ENCODE measurements at places on chromosomes 2 and 18.
A peak's percentile ranks its signal among the peaks of the same experiment; 100 is the strongest.

DNA sequence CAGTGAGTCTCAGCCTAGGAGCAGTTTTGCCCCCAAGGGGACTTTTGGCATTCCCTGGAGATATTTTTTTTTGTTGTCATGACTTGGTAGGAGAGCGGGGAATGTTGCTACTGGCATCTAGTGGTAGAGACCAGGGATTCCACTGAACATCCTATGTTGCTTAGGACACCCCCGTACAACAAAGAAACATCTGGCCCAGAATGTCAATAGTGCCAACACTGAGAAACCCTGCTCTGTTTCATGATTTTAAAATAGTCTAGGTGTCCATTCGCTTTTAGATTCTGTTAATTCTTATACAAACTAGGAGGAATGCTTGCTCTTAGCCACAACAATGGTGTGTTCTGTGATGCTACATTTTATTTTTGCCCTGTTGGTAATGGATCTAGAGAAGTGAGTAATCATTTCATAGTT is 225.8 kb upstream of the SIX3 start:
- no peaks in the 10 kb centered on the region for H3K27me3 ChIP-seq
- H3K4me1 ChIP-seq: no peaks in the 10 kb centered on the region
- no peaks in the 10 kb centered on the region for H3K36me3 ChIP-seq

GRCh38 chr2:176364273-176364977 is 95.2 kb downstream of the MTX2 start:
- no peaks in the 10 kb centered on the region for H3K36me3 ChIP-seq
- no peaks in the 10 kb centered on the region for H3K27me3 ChIP-seq
- no peak overlapping the region for H3K4me3 ChIP-seq
- H3K27ac ChIP-seq: no peak overlapping the region
- H3K4me1 ChIP-seq: no peaks in the 10 kb centered on the region

DNA sequence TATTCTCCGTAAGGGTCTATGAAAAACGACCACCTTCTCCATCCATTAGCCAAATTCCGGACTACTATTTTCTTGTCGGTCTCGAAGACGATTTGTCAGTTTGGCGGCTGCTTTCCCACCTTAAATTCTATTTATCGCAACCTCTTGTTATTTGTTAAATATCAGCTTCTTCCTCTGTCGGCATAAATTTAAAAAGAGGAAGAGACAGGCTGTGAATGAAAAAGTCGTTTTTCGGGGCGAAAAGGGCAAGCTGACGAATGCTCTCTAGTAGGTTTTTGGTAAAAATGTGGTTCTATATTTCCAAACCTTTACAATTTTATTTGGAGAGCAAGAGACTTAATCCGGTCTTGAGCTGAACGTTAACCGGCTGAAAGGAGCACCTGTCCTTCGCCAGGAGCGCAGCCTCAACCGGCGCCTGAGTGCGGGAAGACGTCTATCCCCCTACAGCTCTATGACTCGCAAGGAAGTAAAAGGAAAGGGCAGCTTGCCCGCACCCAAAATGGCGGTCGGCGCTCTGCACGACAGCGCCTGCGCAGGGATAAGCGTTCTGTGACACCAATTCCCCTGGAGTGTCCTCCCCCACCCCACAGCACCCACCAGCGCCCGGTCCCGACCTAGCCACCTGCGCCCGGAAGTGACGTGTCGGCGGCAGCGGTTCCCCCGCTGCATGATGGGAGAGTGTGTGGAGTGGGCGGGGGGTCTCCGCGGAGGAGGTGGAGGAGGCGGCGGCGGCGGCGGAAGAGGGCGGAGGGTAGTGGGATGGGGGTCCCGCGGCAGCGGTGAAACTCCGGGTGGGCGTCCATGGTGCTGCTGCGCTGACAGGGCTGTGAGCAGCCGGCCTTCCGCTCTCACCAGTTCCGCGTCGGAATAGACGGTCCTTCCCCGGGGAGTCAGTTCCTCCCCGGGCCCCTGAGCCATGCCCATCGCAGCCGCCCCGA is at the start of gene AFTPH:
TSS of gene AFTPH (plus strand) at position 663 of the 938 bp plus-strand sequence. CDS start 27,147 bp downstream, outside the sequence.
- H3K36me3 ChIP-seq: no peaks in the 10 kb centered on the region
- H3K27ac ChIP-seq: peak within 1 kb of the TSS; percentile 95
- H3K4me3 ChIP-seq: peak within 1 kb of the TSS; percentile 78
- no peaks in the 10 kb centered on the region for H3K27me3 ChIP-seq

DNA sequence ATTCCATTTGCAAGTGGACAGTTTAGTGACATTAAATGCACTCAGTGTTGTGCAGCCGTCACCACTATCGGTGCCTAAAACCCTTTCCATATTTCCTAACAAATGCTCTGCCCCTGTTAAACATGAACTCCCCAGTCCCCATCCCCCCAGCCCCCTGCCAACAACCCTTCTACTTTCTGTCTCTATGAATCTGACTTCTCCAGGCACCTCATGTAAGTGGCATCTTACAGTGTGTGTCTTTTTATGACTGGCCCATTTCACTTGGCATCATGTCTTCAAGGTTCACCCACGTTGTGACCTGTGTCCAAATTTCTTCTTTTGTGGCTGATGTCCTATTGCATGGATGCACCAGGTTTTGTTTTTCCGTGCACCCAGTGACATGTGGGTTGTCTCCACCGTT is 140.9 kb upstream of the GPC1 start:
- no peak overlapping the region for H3K27ac ChIP-seq
- H3K4me1 ChIP-seq: no peaks in the 10 kb centered on the region
- DNase-seq: no peak
- no peaks in the 10 kb centered on the region for H3K36me3 ChIP-seq

- H3K27me3 ChIP-seq: no peaks in the 10 kb centered on the region
- H3K36me3 ChIP-seq: no peaks in the 10 kb centered on the region
- no peak overlapping the region for H3K27ac ChIP-seq
- no peaks in the 10 kb centered on the region for H3K4me1 ChIP-seq
- no peak for DNase-seq
Observed at GRCh38 chr2:138018866-138019688, 54.8 kb downstream of the HNMT start.

- DNase-seq: peak; percentile 73
- no peak overlapping the region for H3K4me3 ChIP-seq
- peaks cover 51% of the 10 kb centered on the region for H3K4me1 ChIP-seq
- H3K27me3 ChIP-seq: no peaks in the 10 kb centered on the region
- peak overlapping the region; percentile 45 for H3K27ac ChIP-seq
Observed at GRCh38 chr2:8534729-8535468, 147.0 kb upstream of the ID2 start.

- no peaks in the 10 kb centered on the region for H3K27me3 ChIP-seq
- peak; percentile 46 for DNase-seq
- H3K27ac ChIP-seq: peak overlapping the region; percentile 86
- no peaks in the 10 kb centered on the region for H3K36me3 ChIP-seq
- H3K4me3 ChIP-seq: no peak overlapping the region
- H3K4me1 ChIP-seq: peaks cover 31% of the 10 kb centered on the region
Observed at GRCh38 chr18:23226930-23227725, 91.8 kb downstream of the CABLES1 start.

DNA sequence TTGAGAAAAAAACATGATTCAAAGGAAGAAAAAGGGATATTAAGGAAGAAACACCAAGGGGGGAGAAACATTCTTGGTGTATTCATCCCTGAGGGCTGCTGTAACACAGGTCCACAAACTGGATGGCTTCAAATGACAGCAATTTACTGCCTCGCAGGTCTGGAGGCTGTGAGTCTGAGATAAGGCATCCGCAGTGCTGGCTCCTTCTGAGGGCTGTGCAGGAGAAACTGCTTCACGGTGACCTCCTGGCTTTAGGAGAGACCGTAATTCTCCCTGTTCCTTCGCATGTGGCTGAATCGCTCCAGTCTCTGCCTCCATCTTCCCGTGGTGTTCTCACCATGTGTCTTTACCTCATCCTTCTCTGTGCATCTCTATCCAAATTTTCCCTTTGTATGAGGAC is 490.7 kb downstream of the EIPR1 start:
- H3K27me3 ChIP-seq: no peaks in the 10 kb centered on the region
- no peaks in the 10 kb centered on the region for H3K36me3 ChIP-seq
- no peak overlapping the region for H3K27ac ChIP-seq
- H3K4me1 ChIP-seq: no peaks in the 10 kb centered on the region

DNA sequence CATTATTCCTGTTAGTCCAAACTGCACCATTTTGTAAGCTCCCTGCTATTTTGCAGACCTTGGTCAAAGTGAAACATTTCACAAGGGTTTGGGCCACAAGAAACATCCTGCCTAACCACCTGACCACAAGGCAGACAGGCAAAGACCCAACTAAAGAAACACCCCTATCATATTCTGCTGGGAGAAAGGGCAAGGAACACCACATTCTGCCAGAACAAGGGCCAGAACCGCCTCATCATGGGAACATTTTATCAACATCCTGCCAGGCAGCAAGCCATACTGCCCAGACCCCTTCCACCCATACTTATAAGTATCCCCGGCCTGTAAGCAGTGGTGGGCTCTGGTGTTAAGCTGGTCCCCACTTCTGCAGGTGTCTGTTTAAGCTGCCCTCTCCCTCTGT is 12.0 kb upstream of the RAB31 start:
- H3K4me3 ChIP-seq: no peak overlapping the region
- H3K27ac ChIP-seq: no peak overlapping the region
- H3K27me3 ChIP-seq: no peaks in the 10 kb centered on the region

DNA sequence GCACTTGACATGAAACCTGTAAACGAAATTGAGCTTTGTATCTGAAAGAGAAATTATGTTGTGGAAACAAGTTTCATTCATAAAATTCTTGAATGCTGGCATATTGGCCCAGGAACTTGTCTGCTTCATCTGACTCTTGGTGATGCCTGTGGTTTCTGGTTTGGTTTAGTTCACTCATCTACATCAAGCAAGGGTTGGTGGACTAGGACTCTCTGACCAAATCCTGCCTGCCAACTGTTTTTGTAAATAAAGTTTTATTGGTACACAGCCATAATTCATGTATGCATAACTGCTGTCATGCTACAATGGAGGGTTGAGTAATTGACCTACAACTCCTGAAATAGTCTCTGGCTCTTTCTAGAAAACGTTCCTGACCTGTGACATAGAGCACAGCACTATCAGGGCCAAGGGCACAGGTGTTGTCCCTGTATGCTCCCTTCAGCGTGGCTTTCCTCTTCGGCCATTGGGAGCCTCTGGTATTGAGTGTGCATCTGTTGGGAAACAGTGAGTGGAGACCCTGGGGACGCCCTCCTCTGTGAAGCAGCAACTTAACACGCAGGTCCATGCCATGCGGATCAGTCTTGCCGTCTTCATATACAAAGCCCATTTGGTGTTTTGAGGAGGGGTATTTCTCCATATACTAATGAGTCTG is 226.3 kb downstream of the SH3RF3 start:
- no peaks in the 10 kb centered on the region for H3K4me1 ChIP-seq
- DNase-seq: no peak
- no peak overlapping the region for H3K27ac ChIP-seq
- no peaks in the 10 kb centered on the region for H3K27me3 ChIP-seq

DNA sequence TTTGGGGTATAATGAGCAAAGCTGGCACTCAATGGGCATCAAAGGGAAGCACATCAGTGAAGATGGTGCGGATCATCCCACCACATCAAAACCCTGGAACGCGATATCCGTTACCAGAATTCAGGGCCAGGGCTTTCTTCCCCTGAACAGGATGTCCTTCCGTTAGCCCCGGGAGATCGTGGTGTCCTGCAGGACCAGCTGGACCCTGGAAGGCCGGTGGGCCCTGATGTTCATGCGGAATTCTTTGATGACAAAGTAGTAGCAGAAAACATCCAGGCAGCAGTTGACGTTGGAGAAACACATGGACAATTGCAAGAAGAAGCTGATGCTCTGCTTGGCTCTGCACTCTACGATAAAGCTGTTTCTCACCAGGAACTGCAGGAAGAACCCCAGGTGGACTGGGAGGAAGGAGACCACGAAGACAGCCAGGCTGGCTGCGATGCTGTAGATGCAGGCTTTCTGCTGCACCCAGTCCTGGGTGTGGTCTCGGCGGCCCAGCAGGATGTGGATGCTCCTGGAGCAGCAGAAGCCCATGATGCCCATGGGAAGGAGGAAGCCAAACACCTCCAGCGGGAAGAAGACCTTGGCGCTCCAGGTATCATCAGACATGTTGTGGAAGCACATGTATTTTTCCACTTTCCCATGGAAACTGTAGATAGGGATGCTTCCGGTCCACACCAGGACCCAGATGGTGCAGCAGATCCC is 15.0 kb downstream of the GPR55 start:
- no peak overlapping the region for H3K27ac ChIP-seq
- no peaks in the 10 kb centered on the region for H3K4me1 ChIP-seq
- no peak overlapping the region for H3K4me3 ChIP-seq
- no peaks in the 10 kb centered on the region for H3K36me3 ChIP-seq
- H3K27me3 ChIP-seq: no peaks in the 10 kb centered on the region

GRCh38 chr2:181038796-181039195 is 58.4 kb downstream of the UBE2E3 start:
- no peak overlapping the region for H3K4me3 ChIP-seq
- no peaks in the 10 kb centered on the region for H3K4me1 ChIP-seq
- H3K27ac ChIP-seq: no peak overlapping the region
- H3K27me3 ChIP-seq: no peaks in the 10 kb centered on the region

- H3K27me3 ChIP-seq: no peaks in the 10 kb centered on the region
- H3K36me3 ChIP-seq: no peaks in the 10 kb centered on the region
- H3K27ac ChIP-seq: no peak overlapping the region
- DNase-seq: no peak
- no peak overlapping the region for H3K4me3 ChIP-seq
Observed at GRCh38 chr2:14513903-14514302, 118.6 kb upstream of the LRATD1 start.

DNA sequence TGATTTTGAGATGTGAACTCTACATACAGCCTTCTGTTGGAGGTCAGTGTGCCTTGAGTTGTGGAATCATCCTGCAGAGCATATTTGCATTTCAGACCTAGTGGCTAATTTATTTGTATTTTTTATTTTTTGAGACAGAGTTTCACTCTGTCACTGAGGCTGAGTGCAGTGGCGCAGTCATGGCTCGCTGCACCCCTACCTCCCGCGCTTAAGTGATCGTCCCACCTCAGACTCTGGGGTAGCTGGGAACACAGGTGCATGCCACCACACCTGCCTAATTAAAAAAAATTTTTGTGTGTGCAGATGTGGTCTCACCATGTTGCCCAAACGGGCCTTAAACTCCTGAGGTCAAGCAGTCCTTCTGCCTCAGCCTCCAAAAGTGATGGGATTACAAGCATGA is 104.4 kb downstream of the ASXL3 start:
- no peak overlapping the region for H3K4me3 ChIP-seq
- H3K27me3 ChIP-seq: no peaks in the 10 kb centered on the region
- no peaks in the 10 kb centered on the region for H3K36me3 ChIP-seq
- no peak for DNase-seq
- no peak overlapping the region for H3K27ac ChIP-seq

DNA sequence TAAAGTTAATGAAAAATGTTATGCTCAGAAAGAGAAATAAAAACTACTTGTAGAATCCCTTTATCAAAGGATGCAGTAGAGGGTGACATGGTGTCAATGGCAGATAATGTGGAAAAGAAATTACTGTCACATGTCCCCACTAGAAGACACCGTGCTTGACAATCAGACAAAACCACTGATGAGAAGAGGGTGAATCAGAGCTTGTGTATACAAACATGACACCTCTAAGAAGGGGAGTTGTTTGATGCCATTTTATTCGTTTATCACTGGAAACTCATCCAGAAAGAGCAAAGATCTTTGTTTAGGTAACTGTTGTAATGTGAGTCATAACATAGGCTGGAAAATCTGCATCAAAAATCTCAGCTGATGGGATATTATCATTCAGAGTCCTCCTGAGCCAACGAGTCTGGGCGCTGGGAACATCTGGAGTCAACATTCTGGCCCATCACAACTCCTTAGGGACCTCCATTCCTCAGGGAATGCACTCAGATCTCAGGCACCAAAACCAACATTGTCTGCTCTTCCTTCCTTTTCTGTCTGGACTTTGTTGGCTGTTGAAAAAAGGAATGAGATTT is 49.5 kb upstream of the RAB12 start:
- DNase-seq: no peak
- H3K27ac ChIP-seq: no peak overlapping the region
- no peaks in the 10 kb centered on the region for H3K36me3 ChIP-seq
- no peaks in the 10 kb centered on the region for H3K4me1 ChIP-seq
- no peaks in the 10 kb centered on the region for H3K27me3 ChIP-seq

All from hepatocyte (in vitro differentiated cells).